Stimulated activated CD4-positive, alpha-beta T cell treated with anti-CD3 and anti-CD28 coated beads, Interleukin-12 subunit alpha, Interleukin-12 subunit beta, amount 100 ng/mL, for 24 hours (primary cell): ENCODE measurements at places on chromosomes 5 and 9.

DNA sequence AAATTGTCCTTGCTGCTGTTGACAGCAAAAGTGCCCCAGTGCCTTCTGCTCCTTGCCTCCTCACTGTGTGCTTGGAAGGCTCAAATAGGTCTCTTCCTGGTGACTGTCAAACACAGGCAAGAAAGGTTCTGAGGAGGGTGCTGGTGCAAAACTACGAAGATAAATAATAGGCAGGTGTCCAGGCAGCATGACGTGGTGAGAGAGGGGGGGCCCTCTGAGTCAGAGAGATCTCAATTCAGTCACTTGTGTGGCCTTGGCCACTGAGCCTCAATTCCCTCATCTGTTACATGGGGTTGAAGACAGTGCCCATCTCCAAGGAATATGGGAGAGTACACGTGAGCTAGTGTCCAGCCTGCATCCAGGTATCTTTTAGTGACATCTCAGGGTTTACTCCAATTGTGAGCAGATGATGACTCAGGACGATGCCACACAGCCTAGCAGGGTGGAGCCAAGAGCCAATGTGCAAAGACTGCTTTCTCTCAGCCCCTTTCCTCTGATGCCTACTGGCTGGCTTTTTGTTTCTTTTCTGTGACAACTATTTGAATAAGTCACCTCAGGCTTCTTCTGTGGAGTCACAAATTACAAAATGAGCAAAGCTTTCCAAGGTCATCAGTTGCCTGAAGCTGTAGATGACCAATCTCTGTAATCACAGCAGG lies 29.7 kb upstream of the SMIM32 start:
- DNase-seq = no peak

DNA sequence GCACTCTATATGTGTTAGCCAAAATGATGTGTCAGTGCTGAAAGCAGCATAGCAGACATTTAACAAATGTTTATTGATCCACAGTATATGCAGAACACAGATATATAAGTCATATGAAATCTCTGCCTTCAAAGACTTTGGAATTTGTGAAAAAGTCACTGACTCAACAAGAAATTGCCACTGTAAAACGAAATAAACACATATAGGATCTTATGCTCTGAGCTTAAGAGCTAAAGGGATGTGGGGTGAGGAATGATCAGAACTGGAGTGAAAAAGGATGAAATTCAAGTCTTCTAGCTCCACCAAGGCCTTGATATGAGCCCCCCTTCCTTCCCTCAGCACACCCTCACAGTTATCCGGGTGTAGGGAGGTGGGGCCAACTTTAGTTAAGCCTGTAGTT lies 49.9 kb downstream of the PLAC8L1 start:
- no peak for DNase-seq

GRCh38 chr5:15655683-15656082 lies 155.7 kb downstream of the FBXL7 start:
- no peak for DNase-seq

DNA sequence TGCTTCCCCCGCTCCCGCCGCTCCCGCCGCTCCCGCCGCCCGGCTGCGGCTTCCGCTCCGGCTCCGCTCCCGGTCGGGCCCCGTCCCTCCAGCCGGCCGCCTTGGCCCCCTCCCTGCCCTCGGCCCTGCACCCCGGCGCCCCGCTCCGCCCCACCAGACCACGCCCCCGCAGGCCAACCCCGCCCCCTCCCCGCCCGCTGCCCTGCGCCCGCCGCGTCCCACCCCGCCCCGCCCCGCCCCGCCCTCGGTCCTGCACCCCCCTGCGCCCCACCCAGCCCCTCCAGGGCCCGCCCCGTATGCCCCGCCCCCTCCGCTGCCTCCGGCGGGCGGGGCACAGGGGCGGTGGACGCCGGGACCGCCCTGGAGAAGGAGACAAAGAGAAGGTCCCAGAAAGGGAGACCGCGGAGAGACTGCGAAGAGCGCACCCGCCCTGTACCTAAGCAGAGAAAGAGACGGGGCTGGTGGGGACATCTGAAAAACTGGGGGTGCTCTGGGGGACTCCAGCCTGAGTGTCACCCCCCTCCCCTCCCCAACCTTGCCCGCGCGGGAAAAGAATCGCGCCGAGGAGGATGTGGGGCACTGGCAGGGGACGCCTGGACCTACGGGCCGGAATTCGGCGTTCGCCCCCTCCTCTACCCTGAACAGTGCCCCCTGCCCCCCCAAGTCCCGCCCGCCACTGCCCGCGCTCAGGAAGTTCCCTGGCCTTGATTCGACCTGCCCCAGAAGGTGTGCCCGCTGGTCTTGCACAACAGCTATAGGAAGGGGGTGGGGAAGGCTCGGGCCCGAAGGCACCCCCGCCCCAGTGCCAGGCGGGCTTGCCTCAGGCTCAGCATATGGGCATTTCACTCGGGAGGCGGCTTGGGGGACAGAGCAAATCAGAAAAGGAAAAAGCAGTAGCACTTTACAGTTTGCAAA lies 42.8 kb upstream of the STXBP1 start:
- peak; percentile 52 for DNase-seq

DNA sequence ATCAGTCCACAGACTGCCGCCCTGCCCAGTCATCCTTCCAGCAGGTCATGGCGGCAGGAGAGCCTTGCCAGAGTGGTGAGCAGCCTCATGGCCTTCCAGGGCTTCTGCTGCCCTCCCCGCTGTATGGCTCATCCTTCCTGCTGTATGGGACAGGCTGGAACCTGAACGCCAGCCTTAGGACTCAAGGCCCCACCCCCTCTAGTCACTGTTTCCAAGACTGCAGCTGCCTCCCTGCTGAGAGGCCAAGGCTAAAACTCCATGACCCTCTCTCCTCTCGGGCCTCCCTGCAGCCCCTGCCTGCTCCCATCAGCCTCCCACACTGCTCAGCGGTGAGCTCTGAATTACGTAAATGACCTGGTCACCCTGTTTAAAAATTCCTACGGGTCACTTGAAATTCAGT lies 227.5 kb downstream of the AGTPBP1 start:
- no peak for DNase-seq

GRCh38 chr5:172443441-172444109 lies 10.8 kb downstream of the SH3PXD2B start:
- no peak for DNase-seq

GRCh38 chr5:89377767-89378455 lies 494.9 kb upstream of the MEF2C start:
- DNase-seq = no peak

- no peak for DNase-seq
Measured at GRCh38 chr9:109497226-109498153, 617 bp downstream of the PTPN3 start.

GRCh38 chr5:156778752-156779151 lies 71.3 kb upstream of the PPP1R2B start:
- DNase-seq = no peak

GRCh38 chr5:113760486-113760885 lies 247.0 kb downstream of the YTHDC2 start:
- DNase-seq = no peak

GRCh38 chr9:91246846-91247245 lies 114.9 kb downstream of the AUH start:
- no peak for DNase-seq

- no peak for DNase-seq
Measured at GRCh38 chr9:84761137-84761808, 91.7 kb downstream of the NTRK2 start.

DNA sequence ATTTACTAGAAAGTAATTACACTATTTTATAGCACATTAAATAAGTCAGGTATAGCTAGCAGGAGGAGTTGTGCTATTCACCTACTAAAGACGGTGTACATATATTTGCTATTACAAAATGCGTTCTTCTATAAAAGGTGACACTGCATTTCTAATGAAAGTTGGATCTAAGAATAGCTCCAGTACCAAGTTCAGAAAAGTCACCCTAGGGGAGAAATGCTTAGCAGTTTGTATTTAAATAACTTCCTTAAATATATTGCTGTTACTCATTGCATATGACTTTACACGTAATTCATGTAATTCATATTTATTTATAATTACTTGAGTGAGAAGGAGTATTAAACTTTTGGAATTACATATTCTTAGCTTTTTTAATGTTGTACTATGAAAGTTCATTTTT lies 7.0 kb upstream of the SUB1 start:
- DNase-seq = no peak

DNA sequence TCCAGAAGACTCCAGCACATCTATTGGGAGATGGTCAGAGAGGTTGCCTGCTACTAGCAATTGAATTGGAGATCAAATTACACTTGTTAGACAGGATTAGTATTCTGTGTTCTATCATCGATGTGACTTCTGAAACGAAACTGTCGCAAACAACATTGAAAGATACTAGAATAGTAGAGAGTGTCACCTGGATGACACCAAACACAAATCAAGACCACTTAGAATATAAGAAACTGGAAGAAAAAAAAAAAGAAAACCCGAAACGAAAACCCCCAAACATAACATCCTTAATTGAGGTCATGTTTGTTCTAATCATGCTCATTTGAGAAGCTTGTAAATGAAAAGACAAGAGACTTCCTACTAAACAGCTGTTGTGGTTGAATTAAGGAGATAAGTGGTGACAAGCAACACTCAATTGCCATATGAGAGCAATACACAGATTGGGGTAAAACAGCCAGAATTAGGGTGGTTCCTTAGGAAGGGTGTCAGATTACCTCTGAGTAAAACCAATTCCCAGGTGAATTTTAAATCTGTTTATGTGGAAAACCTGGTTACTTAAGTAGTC lies 97.6 kb downstream of the BASP1 start:
- DNase-seq = no peak

GRCh38 chr5:109739741-109740728 lies 50.3 kb downstream of the MAN2A1 start:
- DNase-seq = no peak

GRCh38 chr9:121325387-121325786 lies 44.7 kb downstream of the STOM start:
- no peak for DNase-seq

- DNase-seq = no peak
Measured at GRCh38 chr9:91805031-91805430, 145.0 kb downstream of the ROR2 start.

DNA sequence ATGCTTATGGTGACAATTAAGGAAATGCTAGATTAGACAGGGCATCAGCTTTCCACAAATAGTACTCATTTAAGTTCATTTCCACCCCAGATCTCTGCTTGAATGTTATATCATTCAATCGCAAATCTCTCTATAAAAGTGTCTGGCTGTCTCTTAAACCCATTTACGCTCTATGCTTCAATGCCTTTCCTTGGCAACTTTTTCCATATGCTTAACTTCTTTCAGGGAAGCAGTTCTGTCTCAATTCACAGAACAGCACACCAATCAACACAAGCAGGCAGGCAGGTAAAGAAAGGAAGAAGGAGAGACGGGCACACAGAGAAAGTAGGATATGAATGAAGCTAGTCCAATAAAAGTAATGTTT lies 243.1 kb downstream of the DENND1A start:
- DNase-seq = no peak

- no peak for DNase-seq
Measured at GRCh38 chr9:99134893-99135341, 30.0 kb downstream of the TGFBR1 start.

GRCh38 chr5:172144291-172144815 lies 43.7 kb downstream of the STK10 start:
- DNase-seq = no peak
